Activated CD4-positive, alpha-beta memory T cell treated with anti-CD3 and anti-CD28 coated beads, Interleukin-2, amount 10 ng/mL, durations not matched to agents 7 days and 5 days (primary cell): ENCODE measurements at places on chromosomes 5 and 9.
A peak's percentile ranks its signal among the peaks of the same experiment; 100 is the strongest.

DNA sequence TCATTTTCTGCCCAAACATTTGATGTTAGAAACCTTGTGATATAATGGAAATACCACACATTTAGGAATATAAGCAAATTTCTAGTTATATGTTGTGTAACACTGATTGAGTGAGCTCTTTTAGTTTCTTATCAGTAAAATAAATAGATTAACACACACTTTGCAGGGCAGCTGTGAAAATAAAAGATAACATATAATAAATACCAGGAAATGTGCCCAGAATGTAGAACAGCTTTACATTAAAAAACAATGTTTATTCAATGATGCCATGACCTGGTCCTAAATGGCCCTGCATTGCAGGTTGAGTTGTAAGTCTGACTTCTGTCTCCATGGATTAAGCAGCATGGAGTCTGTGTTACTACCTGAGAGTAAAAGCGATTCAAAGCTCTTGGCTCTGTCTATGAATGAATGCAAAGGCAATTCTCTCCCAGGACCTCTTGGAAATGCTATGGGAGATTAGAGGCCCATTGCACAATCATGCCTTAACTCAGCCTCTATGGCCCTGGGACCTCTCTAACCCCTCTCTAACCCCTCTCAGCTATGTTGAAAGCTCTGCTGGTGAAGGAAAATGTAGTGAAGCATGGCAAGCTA lies 296.0 kb upstream of the ACTBL2 start:
- no peak for DNase-seq

DNA sequence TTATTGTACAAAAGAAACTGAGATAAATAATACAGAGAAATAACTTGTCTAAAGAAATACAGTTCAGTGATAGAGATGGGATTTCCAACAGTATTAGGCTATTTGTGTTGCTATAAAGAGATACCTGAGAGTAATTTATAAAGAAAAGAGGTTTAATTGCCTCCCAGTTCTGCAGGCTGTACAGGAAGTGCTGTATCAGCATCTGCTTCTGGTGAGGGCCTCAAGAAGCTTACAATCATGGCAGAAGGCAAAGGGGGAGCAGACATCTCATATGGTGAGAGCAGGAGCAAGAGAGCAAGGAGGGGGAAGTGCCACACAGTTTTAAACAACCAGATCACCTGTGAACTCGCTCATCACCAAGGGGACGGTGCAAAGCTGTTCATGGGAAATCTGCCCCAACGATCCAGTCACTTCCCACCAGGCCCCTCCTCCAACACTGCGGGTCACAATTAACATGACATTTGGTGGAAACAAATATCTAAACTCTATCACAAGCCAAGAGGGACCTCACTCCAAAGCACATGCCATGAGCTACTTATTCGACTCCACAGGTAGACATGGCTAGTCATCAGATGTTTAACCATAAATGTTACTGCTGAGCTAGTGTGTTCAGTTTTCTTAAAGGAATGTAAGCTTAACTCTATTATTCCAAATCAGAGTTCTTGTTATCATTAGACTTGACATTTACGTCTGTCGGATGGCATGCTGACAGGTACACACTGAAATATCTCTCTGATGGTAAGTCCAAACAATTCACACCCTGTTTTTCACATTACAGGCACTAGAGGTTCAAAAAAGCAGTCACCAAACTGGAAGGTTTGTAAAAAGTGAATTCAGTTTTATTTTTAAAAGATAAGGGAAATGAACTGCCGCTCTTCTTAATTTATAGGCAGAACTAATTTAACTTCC lies 82.2 kb downstream of the AUH start:
- no peak for DNase-seq

DNA sequence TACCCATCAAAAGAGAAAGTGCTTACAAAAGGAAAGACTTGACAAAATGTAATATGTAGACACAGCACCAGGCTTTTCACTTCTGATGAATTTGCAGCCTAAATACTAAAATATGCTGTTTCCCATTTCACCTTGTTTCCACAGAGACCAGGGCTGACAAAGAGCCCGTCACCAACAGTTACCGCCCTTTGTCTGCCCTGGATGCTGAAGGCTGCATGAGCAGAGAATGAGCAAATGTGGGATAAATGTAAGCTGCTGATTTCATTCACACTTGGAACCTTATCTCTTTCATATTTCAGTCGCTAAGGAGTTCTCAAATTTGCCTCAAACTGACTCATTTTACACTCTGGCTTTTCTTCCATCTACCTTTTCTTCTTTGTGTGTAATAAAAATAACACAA lies 213.9 kb downstream of the TMEM167A start:
- DNase-seq: no peak

GRCh38 chr9:20526500-20527319 lies 95.6 kb downstream of the MLLT3 start:
- DNase-seq: no peak

DNA sequence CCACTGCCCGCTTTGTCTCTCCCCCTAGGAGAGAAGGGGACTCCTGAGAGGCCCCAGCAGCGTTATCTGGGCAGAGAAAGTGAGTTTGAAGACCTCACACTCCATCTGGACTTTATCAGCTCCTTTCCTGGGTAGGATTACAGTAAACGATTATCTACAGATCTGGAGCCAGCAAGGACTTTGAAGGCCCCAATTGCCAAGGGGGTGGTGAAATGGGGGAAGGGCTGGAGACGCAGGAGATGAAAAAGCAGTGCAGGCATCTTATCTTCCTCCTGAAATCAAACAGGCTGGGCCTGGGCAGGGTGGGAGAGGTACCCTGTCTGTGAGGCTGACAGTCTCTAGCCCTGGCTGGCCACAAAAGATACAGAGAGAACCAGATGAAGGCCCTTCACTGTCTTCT lies 105.8 kb upstream of the MSX2 start:
- no peak for DNase-seq

GRCh38 chr5:166594567-166594966 lies 1696.9 kb upstream of the WWC1 start:
- no peak for DNase-seq

DNA sequence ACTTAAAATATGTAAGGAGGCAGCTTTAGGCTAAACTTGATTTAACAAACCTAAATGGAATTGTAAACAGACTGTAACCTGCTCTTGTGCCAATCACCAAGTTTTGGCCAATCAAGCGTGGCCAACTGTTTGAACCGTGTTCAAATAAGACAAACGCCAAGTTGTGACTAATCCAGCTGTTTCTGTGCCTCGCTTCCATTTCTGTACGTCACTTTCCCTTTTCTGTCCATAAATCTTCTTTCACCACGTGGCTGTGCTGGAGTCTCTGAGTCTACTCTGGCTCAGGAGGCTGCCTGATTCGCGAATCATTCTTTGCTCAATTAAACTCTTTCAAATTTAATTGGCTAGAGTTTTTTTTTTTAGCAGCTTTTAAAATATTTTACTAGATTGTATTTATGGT lies 71.3 kb downstream of the LIX1 start:
- DNase-seq: no peak

GRCh38 chr9:20693068-20693467 lies 9.0 kb downstream of the FOCAD start:
- no peak for DNase-seq

- DNase-seq: no peak
These were observed 52.3 kb downstream of the KIF24 start for GRCh38 chr9:34276772-34277171.

- no peak for DNase-seq
These were observed 889.7 kb downstream of the CDH9 start for GRCh38 chr5:26148569-26149107.

GRCh38 chr5:173759691-173760090 lies 128.5 kb upstream of the CPEB4 start:
- no peak for DNase-seq

DNA sequence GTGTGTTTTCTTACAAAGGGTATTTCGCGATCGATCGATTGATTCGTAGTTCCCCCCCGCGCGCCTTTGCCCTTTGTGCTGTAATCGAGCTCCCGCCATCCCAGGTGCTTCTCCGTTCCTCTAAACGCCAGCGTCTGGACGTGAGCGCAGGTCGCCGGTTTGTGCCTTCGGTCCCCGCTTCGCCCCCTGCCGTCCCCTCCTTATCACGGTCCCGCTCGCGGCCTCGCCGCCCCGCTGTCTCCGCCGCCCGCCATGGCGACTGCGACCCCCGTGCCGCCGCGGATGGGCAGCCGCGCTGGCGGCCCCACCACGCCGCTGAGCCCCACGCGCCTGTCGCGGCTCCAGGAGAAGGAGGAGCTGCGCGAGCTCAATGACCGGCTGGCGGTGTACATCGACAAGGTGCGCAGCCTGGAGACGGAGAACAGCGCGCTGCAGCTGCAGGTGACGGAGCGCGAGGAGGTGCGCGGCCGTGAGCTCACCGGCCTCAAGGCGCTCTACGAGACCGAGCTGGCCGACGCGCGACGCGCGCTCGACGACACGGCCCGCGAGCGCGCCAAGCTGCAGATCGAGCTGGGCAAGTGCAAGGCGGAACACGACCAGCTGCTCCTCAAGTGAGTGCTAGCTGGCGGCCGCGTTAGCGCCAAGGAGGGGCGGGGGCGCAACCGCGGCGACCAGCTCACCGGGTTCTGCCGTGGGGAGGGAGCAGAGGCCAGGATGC lies 480 bp downstream of the LMNB1 start:
- DNase-seq: peak; percentile 68

DNA sequence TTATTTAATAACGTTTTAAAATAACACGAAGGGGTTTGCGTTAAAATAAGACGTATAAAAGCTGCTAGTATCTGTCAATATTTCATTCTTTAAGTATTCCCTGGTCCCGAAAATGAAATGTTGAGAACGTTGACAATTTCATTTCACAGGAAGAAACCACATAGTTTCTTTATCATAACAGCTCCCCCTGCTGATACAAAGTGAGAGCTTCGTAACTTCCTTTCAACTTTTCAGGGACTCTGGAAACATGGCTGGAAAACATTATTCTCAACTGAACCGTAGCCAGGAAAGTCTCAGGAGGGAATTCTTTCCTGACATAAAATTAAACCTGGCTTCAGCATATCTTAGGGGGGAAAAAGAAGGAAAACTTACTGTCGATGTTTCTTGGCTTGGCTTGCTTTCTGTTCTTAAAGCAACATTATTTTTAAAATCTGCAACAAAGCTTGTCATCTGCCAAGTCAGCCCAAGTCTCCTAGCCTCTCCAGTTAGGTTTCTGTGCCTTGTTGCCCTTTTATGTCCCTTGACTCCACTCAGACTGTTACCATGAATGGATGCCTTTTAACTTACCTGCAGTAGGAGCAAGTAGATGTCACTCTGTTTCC lies 122.9 kb upstream of the DAB2 start:
- DNase-seq: no peak

GRCh38 chr5:39716532-39717028 lies 291.8 kb upstream of the DAB2 start:
- peak; percentile 35 for DNase-seq

DNA sequence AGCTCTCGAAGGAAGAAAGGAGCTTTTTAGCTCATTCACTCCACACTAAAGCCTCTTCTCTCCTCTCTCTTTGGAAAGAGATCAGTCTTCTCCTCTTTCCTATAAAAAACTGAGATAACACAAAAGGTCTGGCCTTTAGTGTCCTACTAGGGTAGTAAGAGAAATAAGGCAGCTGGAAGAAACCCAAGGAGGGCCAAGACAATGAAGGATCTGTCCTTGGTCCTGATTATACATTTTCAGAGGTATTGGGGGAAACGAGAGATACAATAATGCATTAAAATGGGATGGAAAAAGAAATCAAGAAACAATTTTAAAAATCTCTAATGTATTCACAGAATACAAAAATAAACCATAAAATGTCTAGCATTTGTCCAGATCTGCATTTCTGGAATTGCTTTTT lies 184.0 kb downstream of the SLF1 start:
- DNase-seq: no peak

DNA sequence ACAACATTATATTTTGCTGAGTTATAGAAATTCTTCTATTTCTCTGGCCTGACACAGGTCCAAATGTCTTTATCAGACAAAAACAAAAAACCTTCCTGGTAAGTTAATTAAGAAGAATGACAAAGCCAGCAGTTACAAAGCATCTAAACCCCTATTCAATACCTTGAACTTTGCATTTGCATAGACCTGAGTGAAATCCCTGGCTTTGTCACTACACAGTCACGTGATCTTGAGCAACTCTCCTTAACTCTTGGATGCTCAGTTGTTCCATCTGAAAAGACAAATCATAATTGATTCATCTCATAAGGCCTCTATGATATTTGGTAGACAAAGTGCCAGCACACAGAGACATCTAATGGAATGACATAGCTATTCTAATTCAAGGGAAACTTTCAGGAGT lies 166.6 kb upstream of the PPP1R2B start:
- DNase-seq: no peak

GRCh38 chr5:112862085-112862484 lies 998 bp downstream of the SRP19 start:
- no peak for DNase-seq

GRCh38 chr5:86757824-86758223 lies 140.1 kb downstream of the COX7C start:
- no peak for DNase-seq

DNA sequence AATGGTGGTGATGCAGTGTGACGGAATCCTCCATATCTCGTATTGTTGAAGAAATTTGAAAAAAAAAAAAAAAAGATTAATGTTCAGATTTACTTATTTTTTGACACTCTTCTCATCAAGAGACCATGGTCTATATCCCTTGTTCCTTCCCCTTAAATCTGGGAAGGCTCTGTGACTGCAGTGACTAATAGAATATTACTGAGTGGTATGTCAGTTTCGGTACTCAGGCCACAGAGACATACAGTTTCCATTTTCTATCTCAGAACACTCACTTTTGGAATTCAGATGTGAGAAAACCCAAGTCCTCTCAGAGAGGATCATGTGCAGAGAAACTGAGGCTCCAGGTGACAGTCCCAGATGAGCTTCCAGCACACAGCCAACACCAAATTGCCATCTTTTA lies 1193.5 kb downstream of the DTWD2 start:
- no peak for DNase-seq

GRCh38 chr5:154712518-154713437 lies 42.4 kb upstream of the LARP1 start:
- DNase-seq: no peak

DNA sequence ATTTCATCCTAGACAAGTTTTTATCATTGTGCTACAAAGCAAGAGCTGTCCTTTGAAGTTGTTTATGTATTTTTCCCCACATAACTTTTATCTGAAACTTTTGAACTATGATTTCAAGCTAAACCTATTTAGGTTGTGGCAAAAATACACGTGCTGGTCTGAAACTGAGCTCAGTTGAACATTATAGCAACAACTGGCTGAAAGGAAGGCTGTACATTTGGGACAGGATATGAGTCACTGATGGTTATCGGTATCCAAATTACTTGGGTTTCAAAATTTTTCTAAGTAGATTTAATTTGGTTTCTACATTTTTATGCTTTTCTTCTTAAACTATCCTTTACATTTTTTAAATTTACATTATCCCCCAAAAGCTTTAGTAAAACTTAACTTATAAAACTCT lies 627.3 kb upstream of the NUDT12 start:
- no peak for DNase-seq

- no peak for DNase-seq
These were observed 117.8 kb downstream of the ZNF354C start for GRCh38 chr5:179177711-179178575.

DNA sequence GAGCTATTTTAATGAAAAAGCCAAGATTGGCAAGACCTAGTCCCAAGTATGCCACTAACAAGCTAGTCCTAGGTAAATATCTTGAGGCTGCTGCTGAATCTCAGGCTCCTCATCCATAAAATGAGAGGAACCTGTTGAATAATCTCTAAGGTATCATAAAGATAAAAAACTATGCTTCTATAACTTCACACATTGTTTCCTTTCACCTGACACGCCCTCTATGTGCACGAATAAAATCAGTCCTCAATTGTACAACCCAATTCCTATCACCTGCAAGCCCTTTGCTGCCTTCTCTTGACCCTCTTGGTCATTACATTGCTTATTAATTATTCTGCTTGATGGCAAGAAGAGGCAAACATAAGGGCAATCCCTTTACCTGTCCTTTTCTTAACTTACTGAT lies 69.9 kb downstream of the TRPM6 start:
- no peak for DNase-seq

GRCh38 chr5:147332658-147333057 lies 97.8 kb downstream of the STK32A start:
- no peak for DNase-seq
